ENCODE measurements at places on chromosomes 7 and 10. TPM values are rescaled to one million over a fixed set of nuclear protein-coding genes. Genes with fewer than 3 reads are reported as not detected.

DNA sequence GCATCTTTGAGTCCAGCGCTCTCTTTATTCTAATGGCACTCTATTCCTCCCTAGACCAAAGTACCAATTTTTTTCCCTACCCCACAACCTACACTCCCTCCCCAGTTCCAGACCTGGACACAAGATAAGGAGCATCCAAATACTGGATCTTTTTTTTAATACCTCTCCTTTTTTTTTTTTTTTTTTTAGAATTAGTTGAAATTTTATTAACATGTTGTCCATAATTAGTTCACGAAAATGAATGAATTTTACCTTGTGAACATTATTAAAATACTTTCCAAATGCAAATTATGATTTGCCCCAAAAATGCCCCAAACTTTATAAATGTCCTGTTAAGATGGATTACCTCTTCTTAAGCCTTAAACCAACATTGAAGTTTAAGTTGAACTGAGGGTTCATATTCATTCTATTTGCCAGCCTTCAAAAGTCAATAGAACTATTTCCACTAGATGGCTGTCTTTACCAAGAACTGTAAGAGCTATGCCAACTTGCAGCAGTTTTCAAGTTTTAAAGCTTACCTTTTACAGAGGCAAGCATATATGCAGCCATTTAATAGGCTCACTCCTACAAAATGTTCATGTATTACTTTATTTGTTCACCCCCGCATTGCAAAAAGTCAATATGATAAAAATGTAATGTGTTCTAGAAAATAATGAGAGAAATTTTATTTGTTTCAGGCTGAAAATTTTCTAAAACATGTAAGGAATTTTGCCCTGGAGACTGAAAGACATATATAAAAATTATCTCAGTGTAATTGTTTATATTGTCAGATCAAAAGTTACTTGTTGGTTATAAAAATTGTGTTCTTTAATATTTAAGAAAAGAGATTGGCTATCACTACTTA lies 39.7 kb upstream of the TNKS2 start:
- H3K4me1 ChIP-seq = no peaks in the 10 kb centered on the region
- H3K4me3 ChIP-seq = no peak overlapping the region
- DNase-seq = peak; percentile 68
- no peaks in the 10 kb centered on the region for H3K27me3 ChIP-seq

DNA sequence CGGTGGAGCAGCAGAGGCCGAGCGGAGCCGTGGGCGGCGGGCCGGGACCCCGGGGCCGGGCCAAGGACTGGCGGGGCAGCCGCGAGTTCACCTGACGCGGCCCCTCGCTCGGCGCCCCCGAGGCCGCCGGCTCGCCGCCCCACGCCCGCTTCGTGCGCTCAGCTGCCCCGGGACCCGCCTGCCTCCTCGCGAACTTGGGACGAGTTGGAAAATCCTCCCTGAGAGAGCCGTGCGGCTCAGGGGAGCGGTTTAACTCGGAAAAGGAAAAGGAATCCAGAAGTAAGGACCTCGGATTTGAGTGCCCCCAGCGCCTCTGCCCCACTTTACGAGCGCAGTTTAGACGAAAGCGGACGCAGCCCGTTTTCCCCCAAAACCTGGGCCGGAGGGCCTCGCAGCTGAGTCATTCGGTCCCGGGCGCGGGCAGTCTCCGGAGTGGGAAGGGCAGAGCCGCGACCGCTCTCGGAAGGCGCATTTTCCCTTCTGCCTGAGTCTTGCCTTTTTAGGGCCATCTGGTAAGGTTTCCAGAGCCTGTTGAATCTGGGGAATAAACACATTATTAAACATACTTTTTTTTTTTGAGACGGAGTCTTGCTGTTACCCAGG lies 744 bp downstream of the CREM start:
- peak overlapping the region; percentile 90 for H3K4me3 ChIP-seq
- DNase-seq = peak; percentile 74
- peaks cover 9% of the 10 kb centered on the region for H3K4me1 ChIP-seq
- no peaks in the 10 kb centered on the region for H3K27me3 ChIP-seq
- peak overlapping the region; percentile 100 for H3K27ac ChIP-seq
- no peaks in the 10 kb centered on the region for H3K36me3 ChIP-seq

- H3K27ac ChIP-seq = no peak overlapping the region
- no peak overlapping the region for H3K4me3 ChIP-seq
- peaks cover 21% of the 10 kb centered on the region for H3K27me3 ChIP-seq
- DNase-seq = peak; percentile 68
- no peaks in the 10 kb centered on the region for H3K36me3 ChIP-seq
- peaks cover 9% of the 10 kb centered on the region for H3K4me1 ChIP-seq
These were observed 31.8 kb upstream of the ELFN1 start for GRCh38 chr7:1638215-1638661.

- no peak for DNase-seq
- no peak overlapping the region for H3K27ac ChIP-seq
- H3K36me3 ChIP-seq = no peaks in the 10 kb centered on the region
- no peaks in the 10 kb centered on the region for H3K27me3 ChIP-seq
- no peak overlapping the region for H3K4me3 ChIP-seq
These were observed 146.2 kb downstream of the ICA1 start for GRCh38 chr7:8115547-8116402.

- H3K27me3 ChIP-seq = peaks cover 2% of the 10 kb centered on the region
- H3K4me3 ChIP-seq = no peak overlapping the region
- DNase-seq = no peak
These were observed 32.4 kb upstream of the GRB10 start for GRCh38 chr7:50815138-50815537.

DNA sequence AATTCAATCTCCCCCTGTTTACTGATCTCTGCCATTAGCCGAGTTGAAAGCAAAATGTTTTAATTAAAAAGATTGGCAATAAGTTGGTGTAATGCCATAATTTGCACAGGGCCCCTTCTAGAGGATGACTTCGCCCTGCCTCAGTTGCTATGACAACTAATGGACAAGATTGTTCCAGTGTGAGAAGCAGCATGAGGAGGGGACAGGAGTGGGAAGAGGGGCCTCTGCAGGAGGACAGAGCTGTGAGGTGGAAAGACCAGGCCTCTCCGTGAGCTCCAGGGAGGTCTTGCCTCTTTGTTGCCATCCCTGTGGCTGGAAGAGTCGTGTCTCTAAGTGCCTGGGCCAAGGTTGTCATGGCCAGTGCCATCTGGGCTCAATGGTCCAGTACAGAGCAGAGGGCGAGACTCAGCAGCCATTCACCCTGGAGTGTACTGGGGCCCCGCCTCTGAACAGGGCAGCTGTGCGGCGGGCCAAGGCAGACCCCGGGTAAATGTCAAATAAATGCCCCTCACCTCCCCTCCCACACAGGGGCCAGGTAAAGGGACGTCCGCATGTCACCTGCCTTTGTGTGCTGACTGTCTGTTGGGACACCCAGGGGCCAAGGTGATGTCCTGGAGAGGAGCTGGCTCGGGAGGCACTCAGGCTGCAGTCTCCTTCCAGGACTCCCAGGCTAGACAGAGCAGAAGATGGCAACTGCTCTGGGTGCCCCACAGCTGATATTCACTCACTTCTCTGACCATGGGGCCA lies 97.0 kb upstream of the RET start:
- no peak overlapping the region for H3K4me3 ChIP-seq
- no peak for DNase-seq
- H3K27ac ChIP-seq = no peak overlapping the region
- no peaks in the 10 kb centered on the region for H3K4me1 ChIP-seq
- H3K27me3 ChIP-seq = peaks cover 4% of the 10 kb centered on the region
- H3K36me3 ChIP-seq = no peaks in the 10 kb centered on the region

DNA sequence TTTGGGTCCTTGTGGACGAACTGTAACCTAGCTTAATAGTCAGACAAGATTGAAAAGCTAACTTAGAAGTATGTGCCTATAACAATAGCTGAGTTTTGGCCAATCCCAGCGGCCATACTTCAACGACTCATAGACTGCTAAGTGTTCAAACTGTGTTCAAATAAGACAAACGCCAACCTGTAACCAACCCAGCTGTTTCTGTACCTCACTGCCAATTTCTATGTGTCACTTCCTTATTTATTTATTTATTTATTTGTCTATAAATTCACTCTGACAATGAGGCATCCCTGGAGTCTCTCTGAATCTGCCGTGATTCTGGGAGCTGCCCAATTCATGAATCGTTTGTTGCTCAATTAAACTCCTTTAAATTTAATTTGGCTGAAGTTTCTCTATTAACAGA lies 21.7 kb downstream of the ST8SIA6 start:
- no peak overlapping the region for H3K4me3 ChIP-seq
- no peak for DNase-seq
- no peak overlapping the region for H3K27ac ChIP-seq
- H3K36me3 ChIP-seq = no peaks in the 10 kb centered on the region
- H3K4me1 ChIP-seq = no peaks in the 10 kb centered on the region
- H3K27me3 ChIP-seq = peaks cover 8% of the 10 kb centered on the region

- H3K36me3 ChIP-seq = no peaks in the 10 kb centered on the region
- no peaks in the 10 kb centered on the region for H3K27me3 ChIP-seq
- H3K4me1 ChIP-seq = peaks cover 21% of the 10 kb centered on the region
- no peak overlapping the region for H3K4me3 ChIP-seq
These were observed 138.4 kb upstream of the TNS3 start for GRCh38 chr7:47720141-47720906.

GRCh38 chr10:77368006-77368405 lies 269.6 kb downstream of the KCNMA1 start:
- H3K27me3 ChIP-seq = no peaks in the 10 kb centered on the region
- no peak for DNase-seq
- no peaks in the 10 kb centered on the region for H3K4me1 ChIP-seq
- H3K27ac ChIP-seq = no peak overlapping the region
- no peaks in the 10 kb centered on the region for H3K36me3 ChIP-seq

- no peak overlapping the region for H3K4me3 ChIP-seq
- DNase-seq = no peak
- H3K27ac ChIP-seq = no peak overlapping the region
- H3K27me3 ChIP-seq = no peaks in the 10 kb centered on the region
These were observed 16.1 kb downstream of the TBATA start for GRCh38 chr10:70769121-70769520.

- H3K27ac ChIP-seq = no peak overlapping the region
- no peaks in the 10 kb centered on the region for H3K36me3 ChIP-seq
- DNase-seq = no peak
- no peaks in the 10 kb centered on the region for H3K27me3 ChIP-seq
- H3K4me3 ChIP-seq = no peak overlapping the region
- no peaks in the 10 kb centered on the region for H3K4me1 ChIP-seq
These were observed 14.8 kb downstream of the ACSM6 start for GRCh38 chr10:95208702-95209391.

DNA sequence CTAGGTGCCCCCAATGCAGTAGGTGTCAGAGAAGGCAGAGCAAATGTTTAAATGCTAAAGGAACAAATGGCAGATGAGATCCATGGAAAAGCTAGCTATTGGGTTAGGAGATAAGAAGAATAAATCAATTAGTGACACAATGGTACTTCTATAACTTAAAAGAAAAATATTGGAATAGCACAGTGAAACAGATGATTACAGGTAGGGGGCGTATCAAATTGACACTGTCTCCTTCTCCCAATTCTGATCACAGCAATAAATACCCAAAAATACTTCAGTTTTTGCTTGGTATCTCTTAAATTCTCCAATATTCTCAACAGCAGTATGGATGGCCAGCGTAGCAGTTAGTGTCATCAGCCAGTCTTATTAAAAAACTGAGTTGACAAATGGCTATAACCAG lies 5.2 kb downstream of the FRA10AC1 start:
- H3K4me3 ChIP-seq = no peak overlapping the region
- H3K27ac ChIP-seq = no peak overlapping the region
- peaks cover 33% of the 10 kb centered on the region for H3K36me3 ChIP-seq

- no peak overlapping the region for H3K27ac ChIP-seq
- no peaks in the 10 kb centered on the region for H3K36me3 ChIP-seq
- peaks cover 57% of the 10 kb centered on the region for H3K27me3 ChIP-seq
- no peak for DNase-seq
- H3K4me1 ChIP-seq = peaks cover 13% of the 10 kb centered on the region
These were observed 49.6 kb downstream of the RBM17 start for GRCh38 chr10:6138456-6138855.

DNA sequence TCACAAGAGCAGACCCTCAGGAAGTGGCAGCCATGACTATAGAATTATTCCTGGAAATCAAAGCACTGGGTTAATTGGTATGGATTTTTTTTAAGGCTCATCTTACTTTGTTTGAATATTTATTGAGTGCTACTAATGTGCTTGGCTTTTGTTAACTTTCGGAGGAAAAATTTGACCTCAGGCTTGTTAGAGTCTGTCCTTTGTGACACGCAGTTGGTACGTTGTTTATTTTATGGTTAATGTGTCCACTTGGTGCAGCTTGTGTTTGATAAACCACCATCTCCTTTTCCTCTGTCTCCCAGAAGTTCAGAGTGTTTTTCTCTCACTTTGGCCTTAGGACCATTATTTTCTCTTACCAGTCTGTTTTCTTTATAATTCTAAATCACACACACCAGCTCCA lies 268.6 kb downstream of the SDK1 start:
- DNase-seq = no peak
- H3K4me1 ChIP-seq = no peaks in the 10 kb centered on the region
- no peak overlapping the region for H3K27ac ChIP-seq
- no peaks in the 10 kb centered on the region for H3K27me3 ChIP-seq
- H3K36me3 ChIP-seq = no peaks in the 10 kb centered on the region

GRCh38 chr7:2169923-2170575 lies 62.7 kb downstream of the MAD1L1 start:
- peaks cover 45% of the 10 kb centered on the region for H3K4me1 ChIP-seq
- peaks cover 18% of the 10 kb centered on the region for H3K36me3 ChIP-seq
- no peak overlapping the region for H3K27ac ChIP-seq
- H3K27me3 ChIP-seq = peaks cover 6% of the 10 kb centered on the region
- no peak overlapping the region for H3K4me3 ChIP-seq

DNA sequence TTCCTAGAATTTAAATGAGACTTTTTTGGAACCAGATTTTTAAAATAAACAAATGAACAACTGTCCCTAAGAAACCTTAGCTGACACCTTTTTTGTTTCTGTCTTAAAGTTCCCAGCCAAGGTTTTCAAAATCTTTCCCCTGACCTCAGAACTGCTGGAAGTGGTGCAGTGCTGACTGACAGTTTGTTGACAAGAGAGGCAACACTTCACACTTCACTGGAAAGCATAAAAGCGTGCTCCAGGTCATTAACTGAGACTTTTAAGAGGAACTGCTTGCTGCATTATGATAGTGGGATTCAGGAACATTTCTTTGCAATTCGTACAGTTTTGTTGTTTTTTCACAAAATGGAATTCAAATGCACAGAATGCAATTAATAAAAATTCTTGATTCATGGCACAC lies 36.2 kb downstream of the SYPL1 start:
- no peak for DNase-seq
- no peaks in the 10 kb centered on the region for H3K27me3 ChIP-seq
- H3K4me1 ChIP-seq = peaks cover 7% of the 10 kb centered on the region
- H3K27ac ChIP-seq = no peak overlapping the region
- no peaks in the 10 kb centered on the region for H3K36me3 ChIP-seq
- H3K4me3 ChIP-seq = no peak overlapping the region

The RFC2 gene
- 34.5 TPM for polyA plus RNA-seq

The UNCX gene
- polyA plus RNA-seq = not detected

The CASD1 gene
- 60.6 TPM for polyA plus RNA-seq

The PCDH15 gene
- 0.61 TPM for polyA plus RNA-seq

The OPN4 gene
- 1.1 TPM for polyA plus RNA-seq

The TRIM50 gene
- polyA plus RNA-seq = 0.39 TPM

Data from muscle of leg (tissue), 16 donors.